ENCODE measurements at places on chromosomes 4 and X. TPM values are rescaled to one million over a fixed set of nuclear protein-coding genes. Genes with fewer than 3 reads are reported as not detected.

The CYBB gene
- 0.03 TPM for total RNA-seq

The CC2D2A gene
- 12.2 TPM for total RNA-seq

The KIT gene
- not detected for total RNA-seq

The P2RY8 gene
- not detected for total RNA-seq

The CFAP47 gene
- not detected for total RNA-seq

The CYLC1 gene
- total RNA-seq: not detected

The AADAT gene
- 7.6 TPM for total RNA-seq

The ARSD gene
- 7.0 TPM for total RNA-seq
